GM12878 (cell line): ENCODE measurements at places on chromosomes 3 and 15. TPM values are rescaled to one million over a fixed set of nuclear protein-coding genes. Genes with fewer than 3 reads are reported as not detected.

DNA sequence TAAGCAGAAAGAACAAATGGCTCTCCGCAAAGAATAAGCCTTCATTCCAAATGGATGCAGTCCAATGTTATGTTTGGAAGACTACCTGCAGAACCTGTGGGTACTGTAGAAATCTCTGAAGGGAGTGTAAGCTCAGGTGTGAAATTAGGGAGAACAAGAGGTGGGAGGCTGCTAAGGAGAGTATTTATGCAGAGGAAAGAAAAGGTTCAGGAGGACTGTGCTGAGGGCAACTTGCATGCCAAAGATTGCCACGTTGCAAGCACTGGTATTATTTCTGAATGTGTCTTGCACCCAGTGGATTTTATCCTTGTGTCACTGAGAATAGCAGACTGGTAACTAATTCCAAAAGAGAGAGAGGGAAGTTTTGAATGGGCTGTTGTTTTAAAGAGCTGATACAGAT, 144.1 kb downstream of the ITPR1 start:
- H3K27me3 ChIP-seq, result no peaks in the 10 kb centered on the region
- no peaks in the 10 kb centered on the region for H3K4me1 ChIP-seq
- no peak overlapping the region for H3K4me3 ChIP-seq
- DNase-seq, result no peak

DNA sequence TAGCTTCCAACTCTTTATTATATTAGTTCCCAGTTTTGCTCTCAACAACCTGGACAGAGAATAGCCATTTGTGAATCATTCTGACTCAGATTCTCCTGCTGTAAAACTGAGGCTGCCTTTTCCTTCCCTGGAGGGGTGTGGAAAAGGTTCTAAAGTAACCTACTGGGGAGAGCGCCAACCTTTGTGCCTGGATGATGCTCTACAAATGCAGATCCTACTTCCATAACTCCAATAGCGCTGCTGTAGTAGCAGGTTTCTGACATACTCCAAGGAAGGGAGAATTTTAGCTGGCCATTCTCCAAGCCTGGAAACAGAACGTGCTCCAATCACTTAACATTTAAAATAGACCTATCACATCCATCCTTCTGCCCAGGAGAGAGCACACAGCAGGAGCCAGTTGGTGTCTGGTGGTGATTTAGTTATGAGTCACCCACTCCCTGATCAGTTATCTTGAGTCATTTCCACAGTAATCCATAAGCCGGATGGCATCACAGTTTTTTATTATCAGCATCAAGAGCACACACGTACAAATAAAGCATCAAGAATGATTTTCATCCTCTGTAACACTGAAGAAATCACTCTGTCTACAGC, 38.3 kb downstream of the MYH15 start:
- H3K4me3 ChIP-seq, result no peak overlapping the region
- H3K27me3 ChIP-seq, result no peaks in the 10 kb centered on the region
- no peaks in the 10 kb centered on the region for H3K36me3 ChIP-seq
- H3K27ac ChIP-seq, result no peak overlapping the region

The RLBP1 gene
- polyA plus RNA-seq, result not detected in 2 replicates

GRCh38 chr15:97126553-97127233, 796.2 kb downstream of the NR2F2 start:
- H3K36me3 ChIP-seq, result no peaks in the 10 kb centered on the region
- H3K4me3 ChIP-seq, result no peak overlapping the region
- no peak overlapping the region for H3K27ac ChIP-seq
- no peaks in the 10 kb centered on the region for H3K27me3 ChIP-seq
- no peak for DNase-seq

GRCh38 chr3:79461129-79461792, 306.5 kb downstream of the ROBO1 start:
- H3K27ac ChIP-seq, result no peak overlapping the region
- no peaks in the 10 kb centered on the region for H3K27me3 ChIP-seq
- H3K4me3 ChIP-seq, result no peak overlapping the region
- H3K36me3 ChIP-seq, result no peaks in the 10 kb centered on the region

DNA sequence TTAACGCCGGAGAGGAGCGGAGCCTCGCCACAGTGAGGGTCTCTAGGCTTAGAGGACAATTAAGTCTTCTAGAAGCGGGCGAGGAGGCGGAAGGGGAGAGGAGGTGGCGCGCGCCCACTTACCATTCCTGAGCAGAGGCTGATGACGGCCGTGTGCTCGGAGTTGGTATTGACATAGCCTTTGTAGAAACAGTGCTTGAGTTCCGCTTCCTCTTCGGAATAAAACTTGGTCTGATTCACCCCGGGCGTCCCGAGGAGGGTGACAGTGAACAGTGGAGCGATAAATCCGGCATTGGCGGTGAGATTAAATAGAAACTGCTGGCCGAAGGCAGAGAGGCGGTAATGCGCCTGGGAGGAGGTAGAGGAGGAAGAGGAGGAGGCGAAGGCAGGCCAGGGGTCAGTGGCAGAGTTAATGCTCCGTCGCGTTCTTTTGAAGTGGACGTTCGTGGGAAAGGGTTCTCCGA, 1.3 kb downstream of the ADAMTS9 start:
- H3K36me3 ChIP-seq, result no peaks in the 10 kb centered on the region
- H3K27me3 ChIP-seq, result no peaks in the 10 kb centered on the region
- no peak for DNase-seq
- H3K4me3 ChIP-seq, result no peak overlapping the region
- H3K4me1 ChIP-seq, result no peaks in the 10 kb centered on the region

DNA sequence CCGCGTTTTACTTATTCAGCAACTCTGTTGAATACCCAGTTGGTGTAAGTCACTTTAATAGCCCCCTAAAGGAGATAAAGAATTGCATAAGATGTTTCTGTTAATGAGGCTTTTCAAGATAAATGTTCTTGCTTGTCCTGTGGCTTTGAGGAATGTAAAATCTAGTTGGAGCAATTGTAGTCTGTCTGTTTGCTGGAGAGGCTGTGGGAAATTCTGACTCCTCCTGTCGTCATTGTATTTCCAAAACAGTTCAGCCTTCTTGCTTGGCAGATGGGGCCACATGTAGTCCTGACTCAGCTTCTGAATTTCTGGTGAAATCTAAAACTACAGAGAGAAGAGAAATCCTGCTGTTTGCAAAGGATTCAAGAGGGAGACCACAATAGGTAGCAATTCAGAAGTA, 114.4 kb downstream of the RYR3 start:
- no peaks in the 10 kb centered on the region for H3K4me1 ChIP-seq
- no peak overlapping the region for H3K4me3 ChIP-seq
- H3K27me3 ChIP-seq, result no peaks in the 10 kb centered on the region; the same call in 1 of the 2 replicates
- no peaks in the 10 kb centered on the region for H3K36me3 ChIP-seq
- DNase-seq, result no peak
- no peak overlapping the region for H3K27ac ChIP-seq

DNA sequence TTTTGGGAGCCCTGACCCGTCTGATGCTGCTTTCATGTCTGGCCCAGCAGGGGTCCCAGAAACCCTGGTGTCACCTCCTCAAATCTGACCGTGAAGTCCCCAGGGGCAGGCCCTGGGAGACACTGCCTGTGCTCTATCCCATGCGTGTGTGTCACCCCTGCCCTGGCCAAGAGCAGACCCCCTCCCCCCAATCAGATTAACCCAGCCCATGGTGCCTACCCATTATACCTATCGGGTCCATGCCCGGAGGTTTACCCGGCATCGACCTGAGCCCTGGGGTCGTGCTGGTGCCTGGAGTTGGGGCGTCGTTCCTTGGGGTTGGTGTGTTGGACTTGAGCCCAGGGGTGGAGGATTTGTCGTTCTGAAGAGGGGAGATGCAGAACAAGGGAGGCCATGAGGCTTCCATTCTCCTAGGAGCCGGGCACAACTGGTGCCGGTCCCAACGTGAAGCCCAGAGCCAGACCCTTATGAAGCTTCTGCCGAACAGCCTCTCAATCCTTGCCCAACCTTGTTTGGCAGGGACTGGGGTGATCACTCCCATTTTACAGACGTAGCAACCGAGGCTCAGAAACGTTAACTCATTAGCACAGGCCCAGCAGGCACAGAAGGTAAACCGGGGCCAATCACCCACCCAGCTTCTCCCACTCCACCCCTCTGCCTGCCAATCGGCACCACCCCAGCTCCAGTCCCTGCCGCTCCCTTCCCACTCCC, 39.6 kb downstream of the TLE3 start:
- DNase-seq, result no peak
- H3K36me3 ChIP-seq, result peaks cover 62% of the 10 kb centered on the region
- no peaks in the 10 kb centered on the region for H3K4me1 ChIP-seq
- no peak overlapping the region for H3K4me3 ChIP-seq
- no peak overlapping the region for H3K27ac ChIP-seq
- no peaks in the 10 kb centered on the region for H3K27me3 ChIP-seq

The ZIC1 gene
- polyA plus RNA-seq, result not detected in 2 replicates

DNA sequence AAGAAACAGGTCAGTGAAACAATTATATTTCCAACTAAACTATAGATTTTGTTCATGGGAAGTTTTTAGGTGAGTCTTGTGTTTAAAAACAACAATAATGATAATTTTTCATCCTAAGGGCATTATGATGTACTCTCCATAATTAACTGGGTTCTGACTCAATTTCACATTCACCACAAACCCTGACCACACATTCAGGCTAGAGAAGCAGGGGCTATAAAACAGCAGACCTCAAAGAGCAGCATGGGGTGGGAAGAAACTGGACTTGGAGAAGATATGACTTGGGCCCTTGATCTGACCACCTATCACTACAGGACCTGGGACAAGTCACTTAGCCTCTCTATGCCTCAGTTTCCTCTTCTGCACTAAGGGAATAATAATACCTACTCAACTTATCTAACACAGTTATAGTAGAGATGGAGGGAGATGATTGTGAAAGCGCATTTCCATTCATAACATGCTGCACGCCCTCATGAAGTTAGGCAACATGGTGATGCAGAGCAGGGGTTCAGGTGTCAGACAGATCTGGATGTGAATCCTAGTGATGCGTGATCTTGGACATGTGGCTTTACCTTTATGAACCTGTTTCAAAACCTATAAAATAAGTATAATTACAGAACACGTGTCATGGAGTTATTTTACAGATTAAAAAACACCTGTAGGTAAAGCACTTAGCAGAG, 63.0 kb upstream of the ACP3 start:
- no peaks in the 10 kb centered on the region for H3K36me3 ChIP-seq
- H3K4me3 ChIP-seq, result no peak overlapping the region
- DNase-seq, result no peak
- H3K4me1 ChIP-seq, result no peaks in the 10 kb centered on the region
- H3K27me3 ChIP-seq, result no peaks in the 10 kb centered on the region

The TMEM207 gene
- polyA plus RNA-seq, result not detected in 2 replicates

GRCh38 chr15:49135911-49136310, 19.5 kb downstream of the COPS2 start:
- no peak overlapping the region for H3K27ac ChIP-seq
- H3K36me3 ChIP-seq, result peaks cover 23% of the 10 kb centered on the region; the same call in 1 of the 2 replicates
- no peaks in the 10 kb centered on the region for H3K27me3 ChIP-seq
- H3K4me3 ChIP-seq, result no peak overlapping the region
- H3K4me1 ChIP-seq, result peaks cover 5% of the 10 kb centered on the region; the same call in 1 of the 2 replicates

The IGSF10 gene
- polyA plus RNA-seq, result not detected in 2 replicates

The SYNPR gene
- not detected in 2 replicates for polyA plus RNA-seq

DNA sequence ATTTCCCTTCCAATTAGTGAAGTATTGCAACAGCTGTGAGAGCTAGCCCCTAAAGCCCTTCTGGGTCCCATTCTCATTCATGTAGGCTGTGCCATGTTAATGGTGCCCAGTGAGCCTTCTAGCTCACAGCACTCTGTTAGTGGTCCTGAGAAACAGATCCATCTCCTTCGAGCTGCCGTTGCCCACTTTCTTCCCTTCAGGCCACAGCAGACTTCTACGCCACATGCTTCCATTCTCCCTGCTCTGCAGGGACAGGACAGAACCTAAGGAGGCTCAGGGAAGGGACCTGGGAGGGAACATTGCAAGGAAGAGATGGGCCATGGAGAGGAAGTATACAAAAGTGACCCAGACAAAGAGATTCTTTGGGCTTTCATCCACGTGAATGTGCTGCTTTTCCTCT, 11.7 kb upstream of the STARD5 start:
- H3K27ac ChIP-seq, result no peak overlapping the region
- H3K4me1 ChIP-seq, result no peaks in the 10 kb centered on the region; the same call in 1 of the 2 replicates
- no peaks in the 10 kb centered on the region for H3K36me3 ChIP-seq
- DNase-seq, result no peak
- no peaks in the 10 kb centered on the region for H3K27me3 ChIP-seq
- H3K4me3 ChIP-seq, result no peak overlapping the region

- no peaks in the 10 kb centered on the region for H3K4me1 ChIP-seq
- H3K27me3 ChIP-seq, result no peaks in the 10 kb centered on the region
- no peaks in the 10 kb centered on the region for H3K36me3 ChIP-seq
- H3K4me3 ChIP-seq, result no peak overlapping the region
These were observed 113.1 kb downstream of the ATG7 start for GRCh38 chr3:11385326-11385725.

DNA sequence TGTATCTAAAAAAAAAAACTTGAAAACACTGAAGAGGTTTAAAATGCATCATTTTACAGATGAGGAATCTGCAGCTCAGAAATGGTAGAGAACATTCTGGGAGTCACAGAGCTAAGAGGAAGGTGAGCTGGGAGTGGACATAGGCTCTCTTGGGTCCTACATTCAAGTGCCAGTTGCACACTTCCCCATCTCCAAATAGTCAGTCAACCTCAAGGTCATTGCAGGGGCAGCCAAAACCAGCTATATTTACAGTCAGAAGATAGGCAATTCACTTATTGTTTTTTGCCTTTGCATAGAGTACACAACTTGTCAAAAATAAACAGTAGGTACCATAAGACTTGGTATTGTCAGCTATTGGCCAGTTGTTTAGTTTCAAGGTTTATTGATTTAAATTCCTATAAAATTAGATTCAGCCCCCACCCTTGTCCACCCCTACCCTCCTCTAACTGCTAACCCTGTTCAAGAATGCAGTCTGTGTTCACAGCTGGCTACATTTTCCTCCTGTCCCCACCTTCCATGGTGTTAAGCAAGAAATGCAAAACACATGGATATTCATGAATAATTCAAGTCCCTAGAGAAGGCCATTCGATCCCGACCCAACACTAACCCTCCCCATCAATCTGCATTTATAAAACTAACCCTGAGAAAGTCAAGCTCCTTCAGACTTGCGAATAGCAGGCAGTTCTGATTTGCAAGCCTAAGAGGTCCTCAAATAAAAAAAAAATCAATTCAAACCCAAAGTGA, 567.0 kb upstream of the MCTP2 start:
- H3K4me1 ChIP-seq, result no peaks in the 10 kb centered on the region
- no peak for DNase-seq
- no peaks in the 10 kb centered on the region for H3K36me3 ChIP-seq
- H3K4me3 ChIP-seq, result no peak overlapping the region

The ZNF660 gene
- 1.7 and 2.4 TPM in 2 replicates for polyA plus RNA-seq

The KCNMB2 gene
- 16.1 and 17.8 TPM in 2 replicates for polyA plus RNA-seq

The CDCP1 gene
- polyA plus RNA-seq, result 0.71 and 0.76 TPM in 2 replicates

- no peaks in the 10 kb centered on the region for H3K4me1 ChIP-seq
- no peak for DNase-seq
- no peaks in the 10 kb centered on the region for H3K36me3 ChIP-seq
- no peak overlapping the region for H3K27ac ChIP-seq
- H3K4me3 ChIP-seq, result no peak overlapping the region
These were observed 443.5 kb downstream of the OTOL1 start for GRCh38 chr3:161939918-161940620.

DNA sequence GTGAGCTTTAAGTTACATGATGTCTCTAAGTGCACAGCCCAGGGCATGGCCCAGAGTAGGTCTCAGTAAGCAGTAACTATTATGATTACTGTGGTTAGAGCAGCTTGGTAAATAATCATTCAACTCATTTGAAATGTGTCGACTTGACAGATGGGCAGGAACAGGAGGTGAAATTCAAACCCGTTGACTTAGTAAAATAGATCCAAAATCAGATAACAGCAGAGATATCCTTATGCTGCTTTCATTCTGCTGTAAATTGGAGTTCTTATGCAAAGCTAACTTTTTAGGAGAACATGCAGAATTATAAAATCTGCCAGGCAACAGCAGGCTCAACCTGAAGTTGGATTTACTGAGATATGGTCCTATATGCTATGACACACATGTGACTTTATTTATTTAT, 118.7 kb upstream of the KLHL25 start:
- H3K27me3 ChIP-seq, result no peaks in the 10 kb centered on the region
- H3K4me1 ChIP-seq, result peaks cover 7% of the 10 kb centered on the region; the same call in 1 of the 2 replicates
- no peak overlapping the region for H3K27ac ChIP-seq

The PRICKLE2 gene
- 0.66 and 0.88 TPM in 2 replicates for polyA plus RNA-seq
